Fibroblast of skin of scalp (primary cell): ENCODE measurements at places on chromosomes 7 and 10.
A peak's percentile ranks its signal among the peaks of the same experiment; 100 is the strongest.

DNA sequence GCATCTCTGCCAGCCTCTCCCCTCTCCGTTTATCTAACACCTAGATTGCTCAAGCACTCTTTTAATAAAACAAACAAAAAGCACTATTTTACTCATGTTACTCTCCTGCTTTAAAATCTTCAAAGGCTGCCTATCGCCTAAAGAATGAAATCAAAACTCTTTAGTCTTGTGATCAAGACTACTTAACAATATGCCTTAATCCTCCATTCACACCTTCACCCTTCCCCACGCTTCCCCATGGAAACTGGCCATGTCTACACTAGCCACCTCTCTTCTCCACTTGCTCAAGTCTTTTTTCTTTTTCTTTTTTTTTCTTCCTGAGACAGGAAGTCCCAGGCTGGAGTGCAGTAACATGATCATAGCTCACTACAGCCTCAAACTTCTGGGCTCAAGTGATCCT, 47.8 kb upstream of the TMEM213 start:
- no peak for DNase-seq

DNA sequence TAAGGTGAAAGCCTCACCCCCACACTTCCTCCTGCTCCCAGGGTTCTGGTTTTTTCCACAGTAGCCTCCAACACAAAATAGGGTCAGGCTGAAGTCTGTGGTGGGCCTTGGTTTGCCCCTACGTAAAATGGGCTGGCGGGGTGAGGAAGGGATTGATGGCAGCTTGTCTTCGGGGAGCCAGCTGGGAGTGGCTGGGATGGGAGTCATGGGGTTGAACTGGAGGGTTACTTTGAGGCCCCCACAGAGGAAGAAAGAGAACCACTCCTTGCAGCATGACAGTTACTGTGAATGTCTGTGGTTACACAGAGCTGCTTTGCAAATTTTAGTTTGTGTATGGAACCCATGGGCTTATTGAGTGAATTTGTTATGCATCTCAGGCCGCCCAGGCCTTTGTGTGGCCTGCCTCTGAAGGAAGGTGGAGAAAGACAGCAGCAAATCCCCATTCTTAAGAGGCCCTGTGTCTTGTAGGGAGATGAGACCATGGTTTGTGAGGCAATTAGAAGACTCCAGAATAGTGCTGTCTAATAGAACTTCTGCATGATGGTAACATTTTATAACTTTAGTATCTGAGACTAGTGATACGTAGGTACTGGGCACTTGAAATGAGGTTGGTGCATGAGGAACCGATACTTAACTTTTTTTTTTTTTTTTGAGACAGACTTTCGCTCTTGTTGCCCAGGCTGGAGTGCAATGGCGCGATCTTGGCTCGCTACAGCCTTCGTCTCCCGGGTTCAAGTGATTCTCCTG, 8.1 kb downstream of the TRIM8 start:
- no peak for DNase-seq

DNA sequence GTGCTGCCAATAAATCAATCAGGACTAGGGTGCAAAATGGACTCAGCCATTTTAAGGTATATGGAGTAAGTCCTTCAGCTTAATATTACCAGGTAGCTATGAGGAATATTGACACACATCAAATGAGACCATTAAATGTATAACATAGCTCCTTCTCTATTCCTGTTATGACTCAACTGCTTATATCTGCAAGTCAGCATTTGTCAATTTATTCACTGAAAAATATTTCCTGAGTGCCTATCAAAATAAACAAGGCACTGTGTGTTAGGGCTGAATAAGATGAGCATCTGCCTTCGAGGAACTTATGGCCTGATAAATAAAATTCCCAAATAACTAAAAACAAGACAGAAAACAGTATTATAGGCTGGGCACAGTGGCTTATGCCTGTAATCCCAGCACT, 113.8 kb downstream of the CDK6 start:
- no peak for DNase-seq

DNA sequence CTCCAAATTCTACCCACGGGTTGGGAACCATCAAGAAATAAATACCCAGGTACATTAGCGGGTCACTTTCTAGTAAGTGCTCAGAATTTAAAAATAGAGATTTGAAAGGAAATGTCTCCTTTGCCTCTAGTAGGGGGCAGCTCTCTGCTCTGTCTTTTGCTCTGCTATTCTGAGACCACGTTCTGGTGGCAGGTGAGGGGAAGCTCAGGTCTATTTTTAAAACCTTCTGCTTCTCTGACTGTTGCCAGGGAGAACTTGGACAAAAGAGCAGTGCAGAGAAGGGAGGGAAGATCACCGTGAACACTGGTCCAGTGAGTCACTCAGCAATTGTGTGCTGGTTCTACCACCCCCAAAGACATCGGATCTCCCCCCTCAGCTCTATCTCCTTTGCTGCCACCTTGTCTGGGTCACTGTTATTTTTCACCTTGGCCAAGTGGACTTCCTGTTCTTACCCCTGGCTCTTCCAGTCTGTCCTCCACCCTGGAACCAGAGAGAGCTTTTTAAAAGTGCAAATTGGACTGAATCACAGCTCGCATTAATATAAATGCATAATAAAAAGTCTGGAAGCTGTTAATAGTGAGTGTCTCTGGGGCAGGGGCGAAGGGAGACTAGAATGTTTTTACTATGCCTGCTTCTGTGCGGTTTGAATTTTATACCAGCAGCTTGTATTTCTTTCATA, 72.4 kb upstream of the LOXL4 start:
- no peak for DNase-seq

GRCh38 chr7:12269100-12269895, 58.2 kb downstream of the TMEM106B start:
- no peak for DNase-seq

DNA sequence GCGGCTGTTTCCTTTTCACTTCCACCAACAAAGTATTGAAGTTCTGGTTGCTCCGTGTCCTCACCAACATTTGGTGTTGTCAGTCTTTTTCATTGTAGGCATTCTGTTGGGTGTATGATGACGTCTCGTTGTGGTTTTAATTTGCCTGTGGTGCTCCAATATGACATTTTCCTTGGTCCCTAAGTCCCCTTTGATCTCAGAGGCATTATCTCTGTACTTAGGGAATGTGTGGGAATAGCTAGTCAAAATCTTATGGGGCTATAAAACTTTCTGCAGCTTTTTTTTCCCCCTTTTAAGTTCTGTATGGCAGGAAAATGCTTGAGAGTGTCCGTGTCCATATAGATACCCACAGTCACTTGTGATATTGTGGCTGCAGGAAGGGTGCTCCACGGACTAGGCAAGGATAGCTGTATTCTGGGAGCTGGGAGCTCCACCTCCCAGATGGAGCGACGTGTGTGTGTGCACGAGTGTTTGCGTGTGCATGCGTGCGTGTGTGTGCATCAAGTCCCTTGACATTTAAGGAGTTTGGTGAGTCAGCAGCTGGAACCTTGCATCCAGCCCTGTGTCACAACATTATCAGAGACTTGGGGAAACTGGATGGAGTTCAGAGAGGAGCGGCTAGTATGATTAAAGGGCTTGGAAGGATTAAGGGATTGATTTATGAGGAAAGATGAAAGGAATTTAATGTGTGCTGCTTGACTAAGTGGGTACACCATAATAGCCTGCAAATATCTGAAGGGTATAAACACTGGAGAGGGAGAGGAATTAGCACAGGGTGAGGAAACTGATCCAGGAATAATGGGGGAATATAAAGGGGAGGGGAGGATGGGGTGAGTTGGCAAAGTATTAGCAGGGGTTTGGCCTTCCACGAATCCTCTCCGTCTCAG, 66.8 kb downstream of the LRMDA start:
- peak; percentile 82 for DNase-seq

- DNase-seq: no peak
Measured at GRCh38 chr10:104037261-104037951, 48.3 kb downstream of the COL17A1 start.

- no peak for DNase-seq
Measured at GRCh38 chr10:59829024-59829423, 75.8 kb upstream of the MRLN start.

DNA sequence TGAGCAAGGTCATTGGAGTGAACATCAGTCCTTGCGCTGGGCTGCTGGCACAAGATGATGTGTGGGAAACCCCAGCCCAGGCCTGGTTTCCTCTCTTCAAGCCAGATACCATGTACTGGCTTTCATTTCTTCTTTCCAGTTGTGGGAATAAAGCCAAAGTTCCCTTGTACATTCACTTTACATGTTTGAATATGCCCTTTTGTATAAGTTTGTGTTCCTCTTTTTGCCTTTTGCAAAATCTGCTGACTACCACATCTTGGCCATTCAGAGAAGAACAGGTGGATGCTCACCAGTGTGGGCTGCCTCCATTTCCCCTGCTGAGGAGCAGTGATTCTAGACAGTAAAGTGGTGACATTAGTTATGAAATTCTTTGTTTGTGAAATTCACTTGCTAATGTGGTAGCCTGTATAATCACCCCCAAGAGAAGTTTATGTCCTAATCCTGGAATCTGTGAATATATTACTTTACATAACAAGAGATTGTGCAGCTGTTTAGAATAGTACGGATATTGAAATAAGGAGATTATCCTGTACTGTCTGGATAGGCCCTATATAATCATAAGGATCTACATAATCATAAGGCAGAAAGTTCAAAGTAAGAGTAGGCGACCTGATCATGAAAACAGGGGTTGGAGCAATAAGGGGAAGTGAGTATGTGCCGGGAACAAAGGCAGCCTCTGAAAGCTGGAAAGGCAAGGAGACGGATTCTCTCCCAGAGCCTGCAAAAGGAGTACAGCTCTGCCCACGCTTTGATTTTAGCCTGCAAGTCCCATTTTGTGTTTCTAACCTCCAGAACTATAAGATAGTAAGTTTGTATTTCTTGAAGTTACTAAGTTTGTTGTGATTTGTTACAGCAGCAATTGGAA, 18.8 kb upstream of the AOAH start:
- no peak for DNase-seq

DNA sequence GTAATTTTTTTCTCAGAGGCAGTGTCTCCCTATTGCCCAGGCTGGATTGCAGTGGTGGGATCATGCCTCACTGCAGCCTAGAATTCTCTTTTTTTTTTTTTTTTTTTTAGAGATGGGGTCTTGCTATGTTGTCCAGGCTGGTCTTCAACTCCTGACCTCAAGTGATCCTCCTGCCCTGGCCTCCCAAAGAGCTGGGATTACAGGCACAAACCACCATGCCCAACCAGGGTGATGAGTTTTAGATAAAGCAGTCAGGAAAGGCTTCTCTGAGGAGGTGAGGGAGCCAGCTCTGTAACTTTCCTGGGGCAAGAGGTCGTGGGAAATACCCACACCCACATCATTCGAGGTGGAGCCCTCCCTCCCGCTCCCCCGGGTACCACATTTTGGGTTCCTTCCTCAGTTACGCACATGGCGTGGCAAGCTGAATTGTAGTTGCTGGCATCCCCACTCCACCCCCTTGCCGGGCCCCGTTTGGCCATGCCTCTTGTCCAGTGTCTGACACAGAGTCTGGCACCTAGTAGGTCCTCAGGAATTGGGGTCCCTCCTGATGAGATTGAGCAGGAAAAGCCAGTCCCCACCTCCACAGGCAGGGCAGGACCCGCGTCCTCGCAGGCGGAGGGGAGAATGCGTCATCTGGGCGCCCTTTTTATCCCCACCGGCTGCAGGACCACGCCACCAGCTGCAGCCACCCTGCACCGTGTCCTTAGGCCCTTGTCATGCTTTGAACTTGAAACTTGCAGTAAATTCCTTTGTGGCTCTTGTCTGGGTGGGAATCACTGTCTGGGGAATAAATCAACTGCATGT, 43.4 kb downstream of the CLIP2 start:
- no peak for DNase-seq

- peak; percentile 36 for DNase-seq
Measured at GRCh38 chr7:26398427-26398755, 106.7 kb downstream of the SNX10 start.

DNA sequence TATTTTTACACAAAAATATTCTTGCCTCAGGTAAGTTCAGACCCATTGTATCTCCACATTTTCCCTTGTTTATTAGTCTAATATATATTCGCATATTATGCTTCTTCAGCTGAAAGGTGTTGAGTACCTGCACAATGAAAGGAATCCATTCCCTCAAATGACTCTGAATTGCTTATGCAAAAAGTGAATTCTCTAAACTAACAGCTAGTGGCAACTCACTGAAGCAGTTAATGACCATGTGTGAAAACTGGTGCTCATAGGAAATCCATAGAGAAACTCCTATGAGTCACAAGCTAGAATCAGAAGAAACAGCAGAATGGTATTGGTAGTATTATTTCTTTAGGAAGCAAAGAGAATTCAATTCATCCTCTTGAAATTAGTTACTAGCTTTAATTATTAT, 33.5 kb upstream of the RNF148 start:
- DNase-seq: no peak

DNA sequence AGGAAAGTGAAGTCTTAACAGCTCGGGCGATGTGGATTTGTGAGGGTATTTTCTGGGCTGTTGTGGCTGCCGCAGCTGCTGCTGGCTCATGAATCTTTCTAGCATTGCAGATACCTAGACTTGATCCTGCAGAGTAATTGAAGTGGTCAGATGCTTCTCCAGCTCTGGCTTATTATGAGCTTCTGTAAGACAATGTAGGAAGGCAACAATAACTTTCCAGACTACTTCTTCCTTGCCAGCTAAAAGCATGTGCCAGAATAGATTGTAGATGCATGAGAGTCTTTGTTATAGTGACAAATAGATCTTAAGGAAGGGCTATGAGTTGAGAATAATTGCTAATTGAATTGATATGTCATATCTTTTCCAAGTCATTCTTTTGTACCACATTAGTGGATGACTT, 461.4 kb upstream of the POT1 start:
- DNase-seq: no peak

GRCh38 chr7:108454674-108455550, 1.3 kb downstream of the NRCAM start:
- DNase-seq: peak; percentile 29

- DNase-seq: no peak
Measured at GRCh38 chr10:66604195-66604594, 321.6 kb upstream of the LRRTM3 start.

- no peak for DNase-seq
Measured at GRCh38 chr10:70540789-70541360, 61.7 kb downstream of the PRF1 start.

DNA sequence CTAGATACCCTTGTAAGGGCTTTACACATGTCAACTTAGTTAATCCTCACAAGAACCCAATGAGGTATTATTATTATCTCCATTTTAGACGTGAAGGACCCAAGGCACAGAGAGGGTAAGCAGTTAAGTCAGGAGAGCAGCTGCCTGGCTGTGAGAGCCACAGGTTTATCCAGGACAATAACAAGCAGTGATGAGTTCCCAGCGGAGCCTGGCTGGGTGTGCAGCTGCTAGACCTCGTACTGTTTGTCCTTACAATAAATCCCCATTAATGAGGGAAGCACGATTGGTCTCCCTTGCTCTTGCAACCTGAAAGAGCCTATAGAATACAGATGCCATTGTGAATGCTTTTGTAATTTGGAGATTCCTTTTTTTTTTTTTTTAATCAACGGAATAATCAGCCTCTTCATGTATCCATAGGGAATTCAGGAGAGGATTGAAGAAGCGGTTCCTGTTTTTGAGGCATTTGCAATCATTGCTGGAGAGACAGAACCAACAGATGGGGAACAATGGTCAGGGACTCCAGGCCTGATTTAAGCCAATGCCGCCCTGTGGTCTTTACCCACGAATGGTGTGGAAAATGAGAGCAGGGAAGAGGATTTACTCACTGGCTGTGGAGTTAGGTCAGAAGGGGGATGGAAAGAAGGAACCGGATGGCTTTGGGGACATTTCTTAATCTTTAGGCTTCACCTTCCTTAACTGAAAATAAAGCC, 12.3 kb upstream of the ASB4 start:
- DNase-seq: no peak

- DNase-seq: no peak
Measured at GRCh38 chr7:35255443-35256255, 1.7 kb upstream of the TBX20 start.
